ENCODE measurements at places on chromosomes 11 and 22.

- DNase-seq: no peak
Measured at GRCh38 chr11:101030015-101030414, 99.6 kb downstream of the PGR start.

GRCh38 chr22:37818409-37819104, 4.6 kb upstream of the GALR3 start:
- DNase-seq: no peak

GRCh38 chr11:73623686-73624085, 22.7 kb upstream of the PLEKHB1 start:
- DNase-seq: no peak

GRCh38 chr11:2533587-2534133, 88.9 kb downstream of the KCNQ1 start:
- DNase-seq: peak; percentile 30

DNA sequence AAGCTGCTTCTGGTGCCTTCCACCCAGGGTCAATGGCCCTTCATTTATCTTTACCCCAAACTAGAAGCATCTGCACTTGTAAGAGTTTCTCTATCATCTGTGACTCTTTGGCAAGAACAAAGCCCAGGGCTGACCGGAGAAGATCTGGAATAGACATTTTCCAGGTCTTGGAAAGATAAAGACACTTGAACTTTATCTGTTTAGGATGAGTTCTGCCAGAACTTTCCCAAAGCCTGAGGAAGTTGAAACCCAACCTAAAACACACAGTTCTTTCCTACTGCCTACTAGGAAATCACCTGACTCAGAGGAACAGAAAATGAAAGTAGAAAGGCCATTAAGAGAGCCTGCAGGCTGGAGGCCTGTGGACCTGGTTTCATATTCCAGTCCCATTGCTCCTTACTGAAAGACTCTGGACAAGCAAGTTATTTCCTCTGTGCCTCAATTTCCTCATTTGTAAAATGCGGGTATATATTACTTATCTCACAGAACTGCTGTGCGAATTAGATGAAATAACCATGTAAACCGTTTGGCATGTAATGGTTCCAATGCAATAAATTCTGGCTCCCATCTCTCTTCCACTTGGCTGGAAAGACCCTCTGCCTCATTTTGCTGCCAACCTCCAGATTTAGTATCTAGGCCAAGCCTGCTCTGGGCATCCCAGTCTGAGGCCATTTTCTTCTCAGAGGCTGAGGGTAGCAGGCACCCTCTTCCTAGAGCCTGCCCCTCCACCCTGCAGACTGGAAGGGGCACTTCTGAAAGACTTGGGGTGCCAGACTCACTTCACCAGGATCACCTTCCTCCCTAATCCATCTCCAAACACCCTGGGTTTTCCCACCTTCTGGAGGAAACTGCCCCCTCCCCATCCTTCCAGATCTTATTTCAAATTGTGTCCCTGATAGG, 1.2 kb downstream of the UBE2L6 start:
- no peak for DNase-seq

DNA sequence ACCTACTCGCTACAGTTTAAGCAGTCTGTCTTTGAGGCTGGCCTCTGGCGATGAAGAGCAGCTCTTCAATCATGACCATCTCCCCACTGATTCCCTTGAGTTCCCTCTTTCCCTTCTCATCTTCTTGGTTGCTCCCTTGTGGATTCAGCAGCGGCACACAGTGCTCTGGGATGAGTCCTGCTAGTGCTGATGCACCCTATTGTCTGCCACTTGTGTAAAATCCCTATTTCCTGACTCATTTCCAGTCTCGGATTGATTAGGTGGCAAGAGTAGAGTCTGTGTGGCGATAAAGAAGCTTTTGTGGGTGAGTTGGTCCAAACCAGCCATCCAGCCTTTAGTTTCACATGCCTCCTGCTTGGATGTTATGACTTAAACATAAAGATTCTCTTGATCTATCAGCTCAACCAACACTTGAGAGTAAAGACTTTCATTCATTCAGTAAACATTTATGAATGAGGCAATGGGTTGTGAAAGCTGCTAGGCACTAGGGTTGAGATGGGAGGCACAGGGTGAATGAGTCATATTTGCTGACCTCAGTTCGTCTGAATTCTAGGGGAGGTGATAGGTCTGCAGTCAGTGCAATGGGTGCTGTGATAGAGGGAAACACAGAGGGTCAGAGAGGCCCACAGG, 219.4 kb upstream of the RAG2 start:
- DNase-seq: peak; percentile 16

DNA sequence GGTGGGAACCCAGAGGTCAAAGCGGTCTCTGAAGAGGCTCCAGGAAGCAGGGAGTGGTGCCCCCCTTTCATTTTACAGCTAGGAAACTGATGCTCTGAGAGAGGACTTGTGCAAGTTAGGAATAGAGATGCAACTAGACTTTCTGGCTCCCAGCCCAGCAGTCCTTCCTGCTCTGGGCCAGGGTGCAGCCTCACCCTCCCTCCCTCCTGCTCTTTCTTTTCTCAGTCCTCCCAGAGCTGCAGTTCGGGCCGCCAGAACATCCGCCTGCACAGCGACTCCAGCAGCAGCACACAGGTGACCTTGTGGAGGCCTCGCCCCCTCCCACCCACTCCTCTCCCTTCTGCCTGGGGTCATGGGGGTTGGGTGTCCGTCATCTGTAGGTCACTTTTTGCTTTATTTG, 51.5 kb downstream of the LHFPL7 start:
- DNase-seq: peak; percentile 19

DNA sequence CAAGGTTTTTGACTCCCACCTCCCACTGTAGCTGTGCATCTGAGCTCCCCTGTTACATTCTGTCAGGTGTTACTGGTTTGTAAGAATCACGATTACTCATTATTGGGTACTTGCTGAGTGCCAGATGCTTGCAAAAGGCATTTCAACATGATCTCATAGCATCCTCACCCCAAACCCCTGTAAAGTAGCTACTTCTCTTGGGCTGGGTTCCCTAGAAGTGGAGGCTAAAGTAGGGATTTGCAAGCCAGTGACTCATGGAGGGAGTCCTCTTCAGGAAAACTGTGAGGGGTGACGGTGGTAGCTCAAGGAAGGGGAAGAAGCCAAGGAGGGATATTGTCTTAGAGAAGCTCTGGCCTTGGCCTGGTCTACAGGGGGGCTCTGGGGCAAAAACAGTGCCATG, 78.6 kb downstream of the TIMP3 start:
- DNase-seq: no peak

DNA sequence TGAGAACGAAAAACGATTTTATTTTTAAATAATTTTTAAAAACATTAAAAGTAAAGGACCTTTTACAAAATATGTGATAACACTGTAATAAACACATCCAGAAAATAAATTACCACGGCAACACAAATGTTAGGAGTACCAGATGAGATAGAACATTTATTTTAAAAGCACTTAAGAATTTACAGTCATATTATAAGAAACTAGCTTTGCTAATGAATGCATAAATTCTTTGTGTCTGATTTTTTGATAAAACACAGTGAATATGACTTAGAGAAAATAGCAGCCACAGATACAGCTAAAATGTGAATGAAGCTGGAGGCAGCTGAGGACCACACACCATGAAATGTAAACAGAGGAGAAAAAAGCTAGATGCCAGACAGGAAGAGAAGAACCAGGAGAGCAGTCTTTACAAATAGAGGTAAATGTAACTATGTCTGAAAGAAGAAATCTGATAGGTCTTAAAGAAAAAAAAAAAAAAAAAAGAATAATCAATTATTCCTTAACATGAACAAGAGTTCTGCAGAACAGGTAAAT, 14.6 kb downstream of the CCDC34 start:
- DNase-seq: no peak

GRCh38 chr11:67601098-67601497, 5.6 kb upstream of the NDUFV1 start:
- DNase-seq: no peak

DNA sequence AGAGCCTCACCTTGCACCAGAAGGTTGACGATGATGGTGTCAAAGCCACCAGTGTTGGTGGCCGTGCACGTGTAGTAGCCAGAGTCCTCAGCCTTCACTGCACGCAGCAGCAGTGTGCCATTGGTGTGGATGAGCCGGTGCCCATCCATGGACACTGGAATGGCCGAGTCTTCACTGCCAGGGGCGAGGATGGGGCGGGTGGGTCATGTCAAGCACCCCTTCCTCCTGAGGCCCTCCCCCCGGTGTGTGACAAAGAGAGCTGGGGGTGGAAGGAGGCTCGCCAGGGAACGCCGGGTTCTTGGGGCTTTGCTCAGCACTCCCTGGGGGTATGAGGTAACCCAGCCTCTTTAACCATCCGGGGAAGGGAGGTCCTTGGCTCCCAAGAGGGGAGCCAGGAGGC, 111.6 kb downstream of the CEP164 start:
- DNase-seq: no peak

DNA sequence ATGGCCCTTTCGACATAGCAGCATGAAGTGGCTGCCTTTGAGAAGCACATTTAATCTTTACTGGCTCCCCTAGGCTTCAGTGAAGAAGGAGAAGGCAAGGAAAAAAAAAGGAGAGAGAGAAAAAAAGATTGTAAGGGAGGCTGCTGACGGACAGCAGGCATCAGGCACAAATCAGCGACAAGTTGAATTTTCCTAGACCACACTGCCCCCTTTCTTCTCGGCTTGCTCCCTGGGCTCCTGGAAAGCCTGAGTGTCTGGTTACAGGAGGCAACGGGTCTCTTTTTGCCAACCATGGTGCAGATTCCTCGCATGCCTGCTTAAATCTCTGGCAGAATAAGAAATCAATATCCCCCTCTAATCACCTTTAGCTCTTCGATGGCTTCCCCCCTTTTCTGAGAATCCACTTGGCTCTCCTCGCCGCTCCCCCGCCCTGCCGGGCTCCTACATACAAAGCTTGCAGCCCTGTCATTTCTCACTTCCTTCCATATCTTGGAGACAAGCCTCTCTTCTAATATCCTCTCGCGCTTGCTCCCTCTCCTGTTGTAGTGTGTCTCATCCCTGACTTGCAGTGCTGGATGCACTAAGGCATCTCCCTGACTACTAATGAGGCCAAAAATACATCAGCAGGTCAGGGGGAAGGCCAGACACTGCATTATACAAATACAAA, 14.3 kb downstream of the BLID start:
- no peak for DNase-seq

DNA sequence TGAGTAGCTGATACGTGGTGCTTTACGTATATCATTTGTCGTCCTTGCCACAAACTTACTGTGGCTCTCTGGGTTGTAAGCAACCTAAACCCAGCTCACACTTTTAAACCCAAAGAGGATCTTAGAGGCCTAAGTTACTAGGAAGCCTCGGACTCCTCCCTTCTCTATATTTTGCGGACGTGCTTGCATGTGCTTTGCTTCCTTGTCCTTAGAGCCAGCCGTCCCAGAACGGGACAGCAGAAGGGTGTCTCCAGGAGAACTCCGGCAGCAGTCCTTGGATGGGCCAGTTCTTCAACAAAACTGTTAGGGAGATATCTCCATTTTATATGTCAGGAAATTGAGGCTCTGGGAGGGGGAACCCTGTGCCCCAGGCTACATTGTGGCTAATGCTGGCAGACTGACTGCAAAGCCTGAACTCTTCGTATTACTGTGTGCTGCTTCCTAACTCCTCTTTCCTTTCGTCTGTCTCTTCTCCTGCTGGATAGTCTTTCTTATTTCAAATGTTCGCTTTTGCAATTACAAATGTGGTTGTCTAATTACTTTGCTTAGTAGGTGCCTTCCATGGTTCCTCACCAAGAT, 33.8 kb downstream of the TNRC6B start:
- no peak for DNase-seq

- DNase-seq: no peak
Measured at GRCh38 chr11:62514151-62514550, 32.5 kb downstream of the AHNAK start.

- DNase-seq: no peak
Measured at GRCh38 chr11:62141111-62142042, 17.6 kb downstream of the INCENP start.

- DNase-seq: no peak
Measured at GRCh38 chr11:57773026-57773598, 11.5 kb downstream of the CTNND1 start.

DNA sequence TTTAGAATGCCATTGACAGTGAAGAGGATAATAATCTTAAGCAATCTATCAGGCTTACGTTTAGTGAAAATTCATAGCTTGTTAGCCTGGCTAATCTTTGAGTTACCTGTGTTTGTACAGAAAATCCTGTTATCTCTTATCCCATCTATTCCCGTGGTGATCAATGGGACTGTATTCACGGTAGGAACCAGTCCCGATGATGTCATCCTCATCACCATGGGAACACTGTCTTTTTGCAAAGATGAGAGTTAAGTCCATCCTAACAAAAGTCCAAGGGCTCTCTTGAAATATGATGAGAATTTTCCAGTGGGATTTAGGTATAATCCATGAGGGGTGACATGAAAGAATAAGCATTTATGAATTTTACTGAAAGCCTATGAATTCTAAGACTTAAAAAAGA, 762.2 kb downstream of the ETS1 start:
- no peak for DNase-seq

- no peak for DNase-seq
Measured at GRCh38 chr11:91187314-91187713, 964.5 kb upstream of the CHORDC1 start.

GRCh38 chr22:23113067-23113846, 28.5 kb downstream of the RSPH14 start:
- no peak for DNase-seq

GRCh38 chr22:39932918-39933649, 27.1 kb upstream of the TMA7B start:
- DNase-seq: no peak

DNA sequence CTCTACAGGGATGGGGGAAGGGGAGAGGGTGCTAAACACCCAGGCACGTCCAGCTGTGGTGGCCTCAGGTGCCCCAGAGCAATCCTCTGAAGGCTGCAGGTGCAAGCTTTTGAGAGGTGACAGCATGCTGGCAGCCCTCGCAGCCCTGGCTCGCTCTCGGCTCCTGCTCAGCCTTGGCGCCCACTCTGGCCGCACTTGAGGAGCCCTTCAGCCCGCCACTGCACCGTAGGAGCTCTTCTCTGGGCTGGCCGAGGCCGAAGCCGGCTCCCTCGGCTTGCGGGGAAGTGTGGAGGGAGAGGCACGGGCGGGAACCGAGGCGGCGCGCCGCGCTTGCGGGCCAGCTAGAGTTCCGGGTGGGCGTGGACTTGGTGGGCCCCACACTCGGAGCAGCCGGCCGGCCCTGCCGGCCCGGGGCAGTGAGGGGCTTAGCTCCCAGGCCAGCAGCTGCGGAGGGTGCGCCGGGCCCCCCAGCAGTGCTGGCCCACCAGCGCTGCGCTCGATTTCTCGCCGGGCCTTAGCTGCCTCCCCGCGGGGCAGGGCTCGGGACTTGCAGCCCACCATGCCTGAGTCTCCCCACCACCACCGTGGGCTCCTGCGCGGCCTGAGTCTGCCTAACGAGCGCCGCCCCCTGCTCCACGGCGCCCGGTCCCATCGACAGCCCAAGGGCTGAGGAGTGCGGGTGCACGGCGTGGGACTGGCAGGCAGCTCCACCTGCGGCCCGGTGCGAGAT, 112.1 kb downstream of the TRIM29 start:
- no peak for DNase-seq

GRCh38 chr11:61193596-61193995, 9.7 kb upstream of the PGA3 start:
- DNase-seq: no peak

GRCh38 chr11:69771466-69771865, 3.7 kb downstream of the FGF4 start:
- DNase-seq: no peak
